ENCODE measurements at places on chromosomes 5 and 9. TPM values are rescaled to one million over a fixed set of nuclear protein-coding genes. Genes with fewer than 3 reads are reported as not detected.

Gene SVEP1
- total RNA-seq = 1.8 TPM

Gene RNF208
- total RNA-seq = 2.6 TPM

Gene MCCC2
- 38.0 TPM for total RNA-seq

Gene TERT
- 2.1 TPM for total RNA-seq

Gene ADAMTS12
- total RNA-seq = 9.2 TPM

Gene FLT4
- total RNA-seq = 3.1 TPM

Gene TLN1
- total RNA-seq = 127 TPM

Gene C9orf85
- total RNA-seq = 14.0 TPM

Gene ANP32B
- total RNA-seq = 297 TPM

Gene TBC1D13
- total RNA-seq = 21.2 TPM

Gene SPARC
- 20.7 TPM for total RNA-seq

Gene ZNF462
- total RNA-seq = 4.3 TPM

Gene PPP3R2
- total RNA-seq = not detected

Gene C9orf50
- total RNA-seq = not detected

Gene TTC23L
- 0.70 TPM for total RNA-seq

Gene PCDHGA8
- 0.06 TPM for total RNA-seq
